ENCODE measurements at places on chromosomes 13 and 19.

DNA sequence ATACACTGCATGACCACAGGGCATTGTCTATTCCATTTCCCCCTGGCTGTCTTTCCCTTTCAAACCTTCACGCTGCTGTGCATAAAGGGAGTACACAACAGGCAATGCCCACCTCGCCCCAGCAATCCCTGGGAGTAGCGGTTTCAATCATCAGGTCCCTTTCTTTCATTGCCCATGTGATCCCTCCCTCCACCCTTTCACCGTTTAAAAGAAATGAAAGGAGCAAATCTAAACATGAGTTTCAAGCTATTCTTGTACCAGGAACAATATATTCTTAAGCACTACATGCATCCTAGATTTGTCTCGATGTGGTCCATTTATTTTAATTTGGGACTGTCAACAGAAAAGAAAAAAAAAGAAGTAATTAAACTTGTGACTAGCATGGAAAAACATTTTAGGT lies 123.4 kb upstream of the ARGLU1 start:
- no peak for DNase-seq

GRCh38 chr19:28652765-28653164 lies 560.2 kb downstream of the UQCRFS1 start:
- DNase-seq, result no peak

GRCh38 chr19:41398050-41398418 lies 416 bp downstream of the BCKDHA start:
- DNase-seq, result no peak

DNA sequence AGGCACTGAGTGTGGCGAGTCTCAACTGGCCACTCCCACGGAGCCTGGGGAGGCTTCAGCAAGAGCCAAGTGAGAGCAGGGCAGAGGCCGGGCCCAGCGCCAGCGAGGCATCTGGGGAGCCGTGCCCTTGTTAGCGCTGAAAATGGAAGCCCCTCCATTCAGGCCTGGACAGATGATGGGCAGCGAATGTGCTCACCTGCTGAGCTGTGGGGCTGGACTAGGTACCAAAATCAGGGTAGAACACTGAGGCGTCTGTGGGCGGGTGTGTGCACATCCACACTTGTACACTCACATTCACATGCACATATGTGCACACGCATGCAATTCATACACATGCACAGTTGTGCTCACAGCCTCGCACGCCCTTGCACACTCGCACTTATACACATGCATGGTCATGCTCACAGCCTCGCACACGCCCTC lies 20.7 kb downstream of the NAXD start:
- no peak for DNase-seq

DNA sequence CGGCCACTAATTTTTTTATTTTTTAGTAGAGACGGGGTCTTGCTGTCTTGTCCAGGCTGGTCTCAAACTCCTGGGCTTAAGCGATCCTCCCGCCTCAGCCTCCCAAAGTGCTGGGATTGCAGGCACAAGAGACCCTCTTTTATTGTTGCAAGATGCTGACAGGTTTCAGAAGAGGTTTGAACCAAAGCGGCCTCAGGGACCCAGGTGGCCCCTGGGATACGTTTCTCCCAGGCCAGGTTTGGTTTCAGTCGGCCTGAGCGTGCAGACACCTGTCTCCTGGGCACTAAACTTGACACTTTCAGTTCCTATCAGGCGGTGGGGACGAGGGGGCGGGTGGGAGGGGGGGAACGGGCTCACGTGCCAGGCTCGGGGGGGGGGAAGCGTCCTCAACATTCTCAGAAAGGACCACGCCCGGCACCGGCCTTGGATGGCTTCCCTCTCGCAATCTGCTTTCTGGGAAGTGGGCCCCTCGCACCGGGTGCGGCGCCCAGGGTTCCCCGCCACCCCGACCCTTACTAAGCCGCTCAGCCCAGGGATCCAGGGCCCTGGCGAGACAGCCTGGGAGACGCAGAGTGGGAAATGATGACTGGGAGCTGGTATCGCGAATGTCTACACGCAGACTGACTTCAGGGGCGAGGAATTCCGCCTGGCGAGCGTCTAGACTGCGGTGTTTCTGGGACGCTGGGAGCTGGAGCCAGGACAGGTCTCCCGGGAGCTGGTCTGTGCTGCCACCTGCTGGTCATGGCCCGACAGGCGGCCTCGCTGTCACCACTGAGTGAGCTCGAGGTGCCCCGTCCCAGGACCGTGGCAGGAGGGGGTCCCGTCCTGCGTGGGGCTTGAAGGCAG lies 91.6 kb downstream of the GNG7 start:
- peak; percentile 95 for DNase-seq

DNA sequence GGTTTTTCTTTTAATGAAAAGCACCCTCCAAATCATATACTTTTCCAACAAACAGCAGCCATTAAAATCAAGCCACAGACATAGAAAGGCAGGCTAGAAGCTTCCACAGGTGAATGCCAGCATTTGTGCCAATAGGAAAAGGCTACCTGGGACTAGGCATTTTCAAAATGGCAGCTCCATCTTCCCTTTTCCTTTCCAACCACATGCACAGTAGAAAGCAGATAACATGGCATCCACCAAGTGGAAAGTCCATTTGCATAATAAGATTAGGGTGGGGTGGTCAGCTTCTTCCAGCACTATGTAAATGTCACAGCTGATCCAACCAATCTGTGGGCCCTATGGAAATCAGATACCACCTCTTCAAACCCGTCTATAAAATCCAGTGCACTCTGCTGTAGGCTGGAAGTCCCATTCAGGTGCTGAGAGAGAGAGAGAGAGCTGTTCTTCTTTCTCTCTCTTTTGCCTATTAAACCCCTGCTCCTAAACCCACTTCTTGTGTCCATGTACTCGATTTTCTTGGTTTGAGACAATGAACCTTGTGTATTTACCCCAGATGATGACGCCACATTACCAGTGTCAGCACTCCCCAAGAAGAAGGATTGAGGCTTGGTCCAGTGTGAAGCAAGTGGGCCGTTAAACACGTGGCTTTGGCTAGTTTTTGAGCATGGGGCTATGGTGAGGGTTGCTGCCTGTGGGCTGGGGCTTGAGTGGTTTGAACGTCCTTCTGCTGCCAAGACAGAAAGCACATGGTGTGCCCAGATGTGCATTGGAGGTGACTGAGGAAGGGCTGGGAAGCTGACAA lies 24.2 kb upstream of the IGFL1 start:
- DNase-seq, result no peak

- DNase-seq, result no peak
Observed at GRCh38 chr13:30429235-30429634, 6.9 kb downstream of the UBE2L5 start.

DNA sequence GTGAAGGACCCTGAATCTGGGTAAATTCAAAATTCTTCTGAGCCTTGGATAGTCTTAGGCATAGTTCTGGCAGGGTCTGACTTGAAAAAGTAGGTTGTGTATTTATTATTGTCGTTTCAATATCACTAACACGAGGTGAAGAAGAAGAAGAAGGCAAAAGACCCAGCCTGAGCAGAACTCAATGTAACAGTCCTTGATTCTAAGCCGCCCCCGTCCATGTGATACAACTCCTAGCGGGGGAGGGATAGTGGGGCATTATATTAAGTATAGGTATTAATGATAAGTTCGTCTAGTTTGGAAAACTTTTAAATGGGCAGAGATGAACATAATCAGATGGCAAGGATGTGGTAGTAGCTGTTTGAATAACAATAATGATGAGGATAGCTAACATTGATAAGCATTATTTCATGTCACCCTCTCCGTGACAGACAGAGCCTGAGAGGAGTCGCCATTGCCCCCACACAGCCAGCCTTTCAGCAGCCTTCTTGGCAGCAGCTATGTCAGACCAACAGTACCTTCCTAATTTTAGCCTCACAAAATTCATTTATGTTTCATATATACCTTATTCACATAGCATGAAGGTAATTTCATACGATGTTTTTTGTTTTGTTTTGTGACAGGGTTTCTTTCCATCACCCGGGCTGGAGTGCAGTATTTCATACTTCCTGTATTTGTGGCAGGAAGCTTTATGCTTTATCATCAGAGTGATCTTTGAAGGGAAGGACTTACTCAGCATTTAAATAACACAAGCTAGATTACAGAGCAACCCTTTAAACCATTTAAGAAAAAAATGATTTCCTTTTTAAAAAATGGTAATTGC lies 64.4 kb upstream of the NPAS1 start:
- DNase-seq, result no peak

DNA sequence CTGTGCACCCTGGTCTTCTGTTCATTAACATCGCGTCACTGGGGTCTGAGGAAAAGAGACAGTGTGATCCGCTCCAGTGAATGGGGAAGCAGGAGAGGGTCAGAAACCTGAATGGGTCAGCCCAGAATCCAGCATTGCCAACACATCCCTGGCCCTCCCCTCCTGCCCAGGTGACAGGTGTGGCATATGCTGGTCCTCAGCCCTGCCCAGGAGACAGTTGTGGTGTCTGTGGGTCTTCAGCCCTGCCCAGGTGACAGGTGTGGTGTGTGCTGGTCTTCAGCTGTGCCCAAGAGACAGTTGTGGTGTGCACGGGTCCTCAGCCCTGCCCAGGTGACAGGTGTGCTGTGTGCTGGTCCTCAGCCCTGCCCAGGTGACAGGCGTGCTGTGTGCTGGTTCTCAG lies 8.0 kb downstream of the TFDP1 start:
- no peak for DNase-seq

- peak; percentile 17 for DNase-seq
Observed at GRCh38 chr19:46484656-46485055, 11.0 kb downstream of the PNMA8B start.

GRCh38 chr13:62209529-62209928 lies 793.9 kb upstream of the PCDH20 start:
- DNase-seq, result no peak

GRCh38 chr19:54708781-54709180 lies 15.5 kb upstream of the KIR3DL3 start:
- no peak for DNase-seq

- no peak for DNase-seq
Observed at GRCh38 chr13:74210693-74211393, 76.6 kb upstream of the KLF12 start.

DNA sequence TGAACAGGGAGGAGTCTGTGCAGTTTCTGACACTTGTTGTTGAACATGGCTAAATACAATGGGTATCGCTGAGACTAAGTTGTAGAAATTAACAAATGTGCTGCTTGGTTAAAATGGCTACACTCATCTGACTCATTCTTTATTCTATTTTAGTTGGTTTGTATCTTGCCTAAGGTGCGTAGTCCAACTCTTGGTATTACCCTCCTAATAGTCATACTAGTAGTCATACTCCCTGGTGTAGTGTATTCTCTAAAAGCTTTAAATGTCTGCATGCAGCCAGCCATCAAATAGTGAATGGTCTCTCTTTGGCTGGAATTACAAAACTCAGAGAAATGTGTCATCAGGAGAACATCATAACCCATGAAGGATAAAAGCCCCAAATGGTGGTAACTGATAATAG lies 16.1 kb downstream of the CEACAM6 start:
- no peak for DNase-seq

- DNase-seq, result no peak
Observed at GRCh38 chr13:74530011-74530410, 395.8 kb upstream of the KLF12 start.

DNA sequence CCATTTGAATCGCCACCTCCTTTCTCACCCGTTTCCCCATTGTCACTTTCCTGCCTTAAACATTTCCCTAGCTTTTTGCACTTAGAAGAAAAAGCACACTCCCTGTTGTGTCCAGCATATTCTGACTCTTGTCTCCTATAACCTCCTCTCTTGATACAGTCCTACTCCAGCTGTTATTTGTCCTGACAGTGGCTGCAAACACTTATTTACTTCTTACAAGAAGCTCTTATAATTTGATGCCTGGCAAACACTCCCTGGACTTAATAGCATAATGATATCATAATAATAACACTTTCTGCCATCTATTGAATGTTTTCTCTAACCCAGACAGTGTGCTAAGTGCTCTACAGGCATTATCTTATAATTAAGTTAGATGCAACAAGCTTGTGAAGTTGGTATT lies 76.6 kb downstream of the DGKH start:
- DNase-seq, result no peak

DNA sequence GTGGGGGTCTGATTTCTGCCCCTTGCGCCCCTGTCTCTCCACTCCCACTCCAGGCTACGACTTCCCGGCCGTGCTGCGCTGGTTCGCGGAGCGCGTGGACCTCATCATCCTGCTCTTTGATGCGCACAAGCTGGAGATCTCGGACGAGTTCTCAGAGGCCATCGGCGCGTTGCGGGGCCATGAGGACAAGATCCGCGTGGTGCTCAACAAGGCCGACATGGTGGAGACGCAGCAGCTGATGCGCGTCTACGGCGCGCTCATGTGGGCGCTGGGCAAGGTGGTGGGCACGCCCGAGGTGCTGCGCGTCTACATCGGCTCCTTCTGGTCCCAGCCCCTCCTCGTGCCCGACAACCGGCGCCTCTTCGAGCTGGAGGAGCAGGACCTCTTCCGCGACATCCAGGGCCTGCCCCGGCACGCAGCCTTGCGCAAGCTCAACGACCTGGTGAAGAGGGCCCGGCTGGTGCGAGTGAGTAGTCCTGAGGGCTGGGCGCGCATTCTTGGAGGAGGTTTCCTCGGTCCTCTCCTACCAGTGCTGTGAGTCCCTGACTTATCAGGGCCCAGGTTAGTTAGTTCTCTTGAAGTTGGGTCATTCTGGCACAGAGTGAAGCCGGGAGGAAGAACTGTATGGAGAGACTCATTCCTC lies 12.7 kb downstream of the EHD2 start:
- peak; percentile 54 for DNase-seq

GRCh38 chr19:11031421-11032070 lies 57.7 kb upstream of the LDLR start:
- no peak for DNase-seq
